ENCODE measurements at places on chromosomes 3 and 15.
A peak's percentile ranks its signal among the peaks of the same experiment; 100 is the strongest.

- DNase-seq: no peak
These were observed 35.4 kb upstream of the KCNMB3 start for GRCh38 chr3:179286331-179286730.

- DNase-seq: peak; percentile 52
These were observed 59.1 kb upstream of the NEDD4 start for GRCh38 chr15:56052395-56053045.

GRCh38 chr3:112688819-112689218 is 47.9 kb upstream of the CCDC80 start:
- DNase-seq: no peak

DNA sequence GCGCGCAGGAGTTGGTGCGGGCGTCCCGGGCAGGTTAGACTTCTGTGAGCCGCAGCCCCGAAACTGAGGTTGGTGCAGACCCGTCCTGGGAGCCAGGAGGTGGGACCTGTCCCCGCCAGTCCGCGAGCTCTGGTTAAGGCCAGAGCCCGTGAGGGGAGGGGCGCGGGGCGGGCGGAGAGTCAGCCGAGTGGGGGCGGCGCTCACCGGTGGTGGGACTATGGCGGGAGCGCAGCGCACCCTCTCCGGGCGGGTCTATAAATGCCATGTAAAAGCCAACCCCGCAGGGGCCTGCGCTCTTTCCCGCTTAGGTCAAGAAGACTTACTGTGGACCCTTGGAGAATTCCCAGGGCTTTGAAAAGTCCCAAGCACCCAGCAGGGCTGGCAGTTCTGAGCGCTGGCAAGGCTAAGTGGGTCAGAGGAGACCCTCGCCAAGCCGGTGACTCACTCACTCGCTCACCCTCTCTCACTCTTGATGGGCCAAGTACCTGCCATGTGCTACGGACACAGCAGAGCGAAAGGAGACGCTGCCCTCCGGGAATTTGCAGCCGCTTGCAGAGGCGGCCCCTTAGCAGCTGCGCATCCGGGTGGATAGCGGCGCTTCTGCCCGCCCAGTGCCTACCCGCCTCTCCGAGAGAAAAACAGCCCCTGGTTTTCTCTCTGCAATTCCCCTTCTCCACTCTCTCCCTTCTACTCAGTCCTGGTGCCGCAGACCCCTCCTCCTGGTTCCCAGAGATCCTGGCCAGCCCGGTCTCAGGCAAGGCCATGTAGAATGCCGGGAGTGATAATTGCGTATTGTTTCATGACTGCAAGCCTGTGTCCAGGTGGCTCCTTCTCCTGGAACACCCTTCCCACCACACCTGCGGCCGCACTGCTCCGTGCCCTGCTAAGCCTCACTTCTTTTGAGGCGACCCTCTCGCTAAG is at the start of gene ALDH1L1:
TSS of gene ALDH1L1 (minus strand) at position 110 of the 921 bp plus-strand sequence. CDS start 19,607 bp downstream, outside the sequence.
- no peak for DNase-seq

- DNase-seq: no peak
These were observed 103.1 kb upstream of the CCDC39 start for GRCh38 chr3:180782195-180782984.

- DNase-seq: no peak
These were observed 48.6 kb downstream of the CTXND1 start for GRCh38 chr15:80203361-80203885.

GRCh38 chr3:171195686-171196085 is 169.2 kb upstream of the SLC2A2 start:
- DNase-seq: no peak

GRCh38 chr3:125470671-125471070 is 49.3 kb downstream of the SNX4 start:
- no peak for DNase-seq

- DNase-seq: no peak
These were observed 13.1 kb downstream of the PLA2G4F start for GRCh38 chr15:42143356-42143755.

GRCh38 chr3:126613479-126614188 is 41.3 kb downstream of the TXNRD3 start:
- no peak for DNase-seq

GRCh38 chr3:127889976-127890650 is 24.9 kb upstream of the KBTBD12 start:
- no peak for DNase-seq

DNA sequence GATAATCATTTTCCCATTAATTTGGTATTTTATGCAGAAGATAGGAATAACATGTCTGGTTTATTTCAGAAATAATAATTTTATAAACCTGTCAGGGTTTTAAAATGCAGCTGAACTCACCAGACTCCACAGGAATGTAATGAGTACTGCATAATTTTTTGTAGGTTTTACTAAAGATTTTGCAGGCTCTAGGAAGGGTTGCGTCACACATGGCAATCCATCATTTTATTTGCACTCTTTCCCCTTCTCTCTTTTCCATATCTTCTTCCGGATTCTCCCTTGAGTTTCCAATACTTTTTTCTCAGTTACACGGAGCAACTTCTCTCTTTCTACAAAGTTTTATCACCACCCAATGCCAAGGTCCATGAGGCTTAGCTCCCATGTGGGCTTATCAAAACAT is 234.7 kb downstream of the NFKBIZ start:
- peak; percentile 23 for DNase-seq

- DNase-seq: no peak
These were observed 111.0 kb upstream of the TRPM1 start for GRCh38 chr15:31212326-31213080.

GRCh38 chr3:61750766-61751165 is 189.4 kb downstream of the PTPRG start:
- DNase-seq: no peak

GRCh38 chr3:176376531-176376930 is 820.8 kb downstream of the TBL1XR1 start:
- DNase-seq: no peak

GRCh38 chr3:2567451-2567850 is 468.8 kb downstream of the CNTN4 start:
- no peak for DNase-seq

GRCh38 chr15:90173372-90173771 is 27.8 kb upstream of the SEMA4B start:
- no peak for DNase-seq

GRCh38 chr3:161423911-161424522 is 52.7 kb upstream of the SPTSSB start:
- peak; percentile 67 for DNase-seq
